ENCODE measurements at places on chromosomes 7 and 10.

DNA sequence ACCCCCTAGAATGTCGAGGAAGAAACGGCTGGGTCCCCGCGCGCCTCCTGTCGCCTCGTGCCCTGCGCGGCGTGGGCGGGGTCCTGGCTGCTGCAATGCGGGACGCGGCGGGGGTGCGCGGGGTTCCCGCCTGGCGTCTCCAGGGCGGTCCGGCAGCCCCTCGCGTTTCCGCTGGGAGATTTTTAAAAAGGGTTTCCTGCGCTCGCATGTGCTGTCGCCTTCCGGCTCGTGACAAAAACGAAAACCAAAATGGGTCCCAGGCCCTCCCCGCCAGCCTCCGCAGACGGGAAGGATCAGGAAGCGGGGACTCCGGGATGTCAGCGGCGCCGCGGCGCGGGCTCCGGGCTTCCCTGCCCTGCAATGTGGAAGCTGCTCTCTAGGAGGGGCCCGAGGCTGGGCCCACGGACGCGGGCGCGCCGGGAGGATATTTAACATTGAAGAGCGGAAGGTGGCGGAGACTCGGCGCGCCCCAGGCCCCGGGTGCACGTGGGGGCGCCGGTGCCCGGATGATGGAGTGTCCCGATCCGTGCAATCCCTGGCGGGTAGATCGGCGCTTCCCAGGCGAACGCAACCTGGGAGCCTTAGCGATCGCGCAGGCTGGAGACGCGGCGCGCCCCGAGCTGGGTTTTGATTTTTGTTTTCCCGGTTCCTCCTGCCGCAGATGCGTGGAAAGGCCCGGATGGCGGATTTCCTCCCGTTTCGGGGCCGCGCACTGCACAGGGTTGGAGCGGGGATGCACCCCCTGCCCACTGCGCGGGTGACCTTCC, 1.0 kb downstream of the PFKP start:
- peak; percentile 62 for DNase-seq

DNA sequence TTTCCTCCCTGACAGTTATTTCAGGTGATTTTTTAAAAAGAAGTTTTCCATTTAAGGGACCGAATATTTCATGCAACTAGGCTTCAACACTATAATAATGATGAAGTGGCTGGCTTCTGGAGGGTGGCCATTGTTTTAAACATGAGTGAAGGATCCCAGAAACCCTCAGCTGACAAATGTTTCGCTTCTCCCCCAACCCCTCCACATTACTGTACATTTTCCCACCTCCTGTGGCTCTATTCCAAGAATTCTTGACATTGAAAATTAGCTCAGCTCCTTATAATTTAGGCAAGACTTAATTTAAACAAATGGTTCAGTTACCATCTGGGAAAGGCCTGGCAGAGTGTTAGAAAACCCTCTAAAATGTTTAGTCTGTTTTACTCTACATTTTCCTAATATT, 129.9 kb upstream of the CDCA7L start:
- DNase-seq, result no peak

DNA sequence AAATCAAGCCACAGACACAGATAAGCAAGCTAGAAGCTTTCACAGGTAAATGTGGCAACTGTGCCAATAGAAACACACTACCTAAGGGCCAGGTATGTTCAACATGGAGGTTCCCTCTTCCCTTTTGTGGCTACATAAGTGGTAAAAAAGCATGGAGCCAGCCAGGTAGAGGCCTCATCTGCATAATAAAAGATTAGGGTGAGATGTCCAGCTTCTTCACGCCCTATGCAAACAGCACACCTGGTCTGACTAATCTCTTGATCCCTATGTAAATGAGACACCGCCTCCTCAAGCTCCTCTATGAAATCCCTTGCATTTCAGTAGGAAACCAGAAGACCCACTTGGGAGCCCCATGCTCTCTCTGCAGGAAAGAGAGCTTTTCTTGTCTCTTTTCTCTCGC, 282.2 kb downstream of the NEBL start:
- DNase-seq, result no peak

DNA sequence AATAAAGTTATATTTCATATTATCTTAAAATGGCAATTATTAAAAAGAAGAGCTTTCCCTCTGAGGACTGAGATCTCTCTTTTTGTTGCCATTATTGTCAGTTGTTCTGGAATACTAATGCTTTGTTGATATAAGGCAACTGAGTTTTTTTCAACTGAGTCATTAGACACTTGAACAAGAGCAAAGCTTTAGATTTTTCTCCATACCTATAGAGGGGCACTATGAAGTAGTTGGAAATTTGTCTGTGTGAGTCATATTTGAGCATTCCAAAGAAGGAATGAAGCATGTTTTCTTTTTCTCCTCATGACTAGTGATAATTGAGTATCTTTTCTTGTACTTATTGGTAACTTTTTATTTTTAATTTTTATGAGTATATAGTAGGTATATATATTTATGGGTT, 24.5 kb downstream of the RPA3 start:
- no peak for DNase-seq

GRCh38 chr7:41012041-41012440, 690.8 kb downstream of the INHBA start:
- no peak for DNase-seq

DNA sequence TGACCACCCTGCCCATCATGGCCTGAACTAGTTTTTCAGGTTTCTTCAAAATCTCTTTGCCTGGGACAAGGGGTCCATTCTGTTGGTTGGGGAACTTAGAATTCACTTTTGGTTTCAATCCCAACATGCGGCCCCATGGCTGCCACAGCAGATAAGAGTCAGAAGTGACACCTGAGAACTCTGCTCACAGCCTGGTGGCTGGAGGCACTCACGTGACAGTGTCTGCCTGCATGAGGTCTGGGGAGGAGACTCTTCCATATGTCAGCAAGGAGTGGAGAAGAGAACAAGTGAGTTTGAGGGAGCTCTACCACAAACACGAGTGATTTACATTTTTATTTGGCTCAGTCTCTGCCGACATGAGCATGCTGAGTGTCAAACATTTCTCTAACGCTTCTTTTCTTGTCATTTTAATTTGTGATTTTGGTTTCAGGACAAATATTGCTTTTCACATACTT, 370.4 kb downstream of the TNS3 start:
- no peak for DNase-seq

GRCh38 chr10:132145002-132145401, 41.7 kb upstream of the DPYSL4 start:
- DNase-seq, result no peak

DNA sequence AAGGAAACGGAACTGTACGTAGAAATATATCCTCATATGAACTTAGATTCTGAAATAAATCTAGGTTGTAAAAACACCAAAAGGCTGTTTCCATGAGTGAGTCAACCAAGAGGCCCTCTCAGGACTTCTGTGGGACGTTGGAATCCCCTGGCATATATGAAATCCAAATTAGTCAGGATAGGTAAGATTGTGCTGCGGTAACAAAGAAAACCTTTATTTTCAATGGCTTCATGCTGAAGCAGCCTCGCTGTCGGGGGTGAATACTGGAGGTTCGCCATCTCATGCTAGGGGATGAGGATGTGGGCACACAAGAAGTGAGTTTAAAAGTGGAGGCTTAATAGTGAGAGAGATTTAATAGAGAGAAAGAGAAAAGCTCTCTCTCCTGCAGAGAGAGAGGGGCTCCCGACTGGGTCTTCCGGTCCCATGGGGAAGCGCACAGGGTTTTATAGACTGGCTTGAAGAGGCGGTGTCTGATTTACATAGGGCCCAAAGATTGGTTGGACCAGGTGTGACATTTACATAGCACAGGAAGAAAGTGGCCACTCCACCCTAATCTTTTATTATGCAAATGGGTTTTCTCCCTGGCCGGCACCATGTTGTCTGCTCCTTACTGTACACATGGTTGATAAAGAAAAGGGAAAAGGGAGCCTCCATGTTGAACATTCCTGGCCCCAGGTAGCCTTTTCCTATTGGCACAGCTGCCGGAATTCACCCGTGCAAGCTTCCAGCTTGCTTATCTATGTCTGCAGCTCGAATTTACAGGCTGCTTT, 52.3 kb upstream of the SEPHS1 start:
- DNase-seq, result no peak

DNA sequence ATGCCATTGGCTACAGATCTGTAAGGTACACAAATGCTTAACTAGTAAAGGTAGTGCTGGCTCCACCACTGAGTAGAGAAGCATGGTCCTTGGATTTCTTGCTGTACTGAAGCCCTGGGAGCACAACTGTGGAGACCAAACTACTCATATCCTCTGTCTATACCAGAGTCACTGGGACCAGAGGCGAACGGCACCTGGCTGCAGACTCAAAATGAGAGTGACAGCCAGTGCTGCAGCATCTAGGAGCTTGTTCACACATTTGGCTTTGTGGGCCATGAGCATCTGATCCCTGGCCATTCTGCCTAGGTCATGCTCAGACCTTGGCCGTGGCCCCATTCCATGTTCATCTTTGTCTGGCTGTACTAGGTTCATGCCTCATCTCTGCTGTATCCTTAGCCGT, 31.9 kb downstream of the LRRC18 start:
- no peak for DNase-seq

- DNase-seq, result no peak
These were observed 710.1 kb upstream of the KCND2 start for GRCh38 chr7:119562839-119563238.

GRCh38 chr7:19920705-19921104, 147.3 kb upstream of the TMEM196 start:
- DNase-seq, result no peak

DNA sequence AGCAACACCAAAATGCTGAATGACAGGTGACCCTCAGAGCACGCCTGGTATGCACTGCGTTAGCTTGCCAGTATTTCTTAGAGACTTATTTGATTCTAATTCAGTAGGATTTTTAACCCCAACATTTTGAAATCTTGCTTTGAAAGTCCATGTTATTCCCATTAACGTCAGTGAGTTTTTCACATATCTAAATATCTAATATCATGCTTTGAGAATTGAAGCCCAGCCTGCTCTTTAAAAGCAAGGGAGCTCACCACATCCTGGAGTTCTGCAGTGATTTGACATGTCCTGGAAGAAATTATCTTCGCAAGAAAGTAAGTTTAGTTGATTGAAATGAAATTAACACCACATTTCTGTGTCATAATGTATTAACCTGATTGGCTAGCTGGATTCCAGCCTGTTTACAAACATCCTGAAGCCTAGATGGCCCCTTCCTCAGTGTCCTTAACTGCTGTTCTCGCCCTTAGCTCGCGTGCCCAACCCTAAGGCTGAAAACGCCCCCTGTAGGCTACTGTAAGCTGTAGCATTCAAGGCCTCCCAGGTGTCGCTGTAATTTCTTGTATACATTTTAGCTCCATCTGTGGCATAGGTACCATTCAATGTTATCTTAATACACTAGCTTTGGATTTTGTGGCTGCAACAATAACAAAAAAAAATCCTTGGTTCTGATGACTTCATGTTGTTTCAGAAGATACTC, 191.5 kb downstream of the MGMT start:
- DNase-seq, result no peak

DNA sequence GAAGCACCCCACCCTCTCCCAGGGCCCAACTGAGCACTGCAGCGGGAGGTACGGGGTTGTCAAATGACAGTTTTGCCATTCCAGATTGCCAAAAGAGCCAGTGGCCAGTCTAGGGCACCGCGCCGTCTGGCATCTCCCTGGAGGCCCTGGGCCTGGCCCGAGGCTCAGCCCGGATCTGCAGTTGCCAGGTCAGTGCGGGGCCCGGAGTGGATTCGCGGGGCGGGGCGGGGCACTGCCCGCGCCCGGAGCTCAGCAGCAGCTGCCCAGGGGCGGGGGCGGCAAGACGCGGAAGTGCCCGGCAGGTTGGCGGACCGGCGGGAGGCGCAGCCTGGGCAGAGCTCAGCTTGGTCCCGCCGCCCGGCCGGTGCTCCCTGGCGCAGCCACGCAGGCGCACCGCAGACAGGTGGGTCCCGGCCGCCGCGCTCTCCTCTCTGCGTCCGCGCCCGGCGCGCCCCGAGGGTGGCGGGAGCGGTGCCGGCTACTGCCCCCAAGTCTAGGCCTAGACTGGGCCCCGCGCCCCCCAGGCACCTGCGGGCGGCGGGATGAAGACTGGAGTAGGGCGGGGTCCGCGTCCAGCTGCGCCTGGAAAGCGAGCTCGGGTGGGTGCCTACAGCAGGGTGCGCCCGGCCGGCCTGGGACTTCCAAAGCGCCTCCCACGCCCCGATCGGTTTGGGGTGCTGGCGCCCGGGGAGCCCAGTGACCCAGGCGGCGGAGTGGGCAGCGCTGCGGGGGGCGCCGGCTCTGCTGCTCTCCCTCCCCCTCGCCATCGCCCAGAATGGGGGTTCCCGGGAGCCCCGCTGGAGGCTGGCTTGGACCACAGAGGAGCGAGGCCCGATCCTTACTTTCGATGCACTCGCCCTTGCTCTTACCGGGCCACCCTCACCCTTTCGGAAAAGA, at the start of gene IRF5:
Gene IRF5 (plus strand): TSS at position 281 of the 897 bp plus-strand sequence. CDS start 4,155 bp downstream, outside the sequence.
- peak; percentile 63 for DNase-seq

DNA sequence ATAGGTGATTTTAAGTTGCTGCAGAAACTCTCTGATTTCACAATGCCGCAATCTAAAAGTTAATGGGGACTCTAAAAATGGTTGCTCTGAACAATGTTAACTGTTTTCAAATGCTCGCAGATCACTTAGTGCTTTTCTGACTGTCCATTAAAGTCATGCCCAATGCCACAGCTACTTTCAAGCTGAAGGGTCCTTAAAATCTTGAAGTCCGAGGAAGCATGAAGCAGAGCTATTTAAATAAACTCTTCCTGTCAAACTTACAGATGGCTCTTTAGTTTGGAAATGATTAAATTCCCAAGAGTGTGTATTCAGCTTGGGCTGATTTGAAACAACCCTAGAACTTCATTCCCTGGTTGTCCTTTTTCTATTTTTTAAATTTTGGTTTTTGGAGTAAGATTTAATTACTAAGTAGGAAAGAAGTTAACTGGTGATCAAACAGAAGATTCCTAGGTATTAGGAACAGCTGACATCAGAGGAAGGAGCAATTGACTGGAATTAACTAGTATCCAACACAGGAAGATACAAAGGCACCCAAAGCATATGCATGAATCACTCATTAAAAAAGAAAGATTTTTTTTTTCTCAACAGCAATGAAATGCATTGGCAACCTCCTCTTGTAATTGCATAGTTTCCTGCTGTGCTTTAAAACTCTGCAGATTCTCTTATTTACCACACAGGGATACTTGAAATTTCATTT, 105.1 kb downstream of the NRP1 start:
- DNase-seq, result no peak

DNA sequence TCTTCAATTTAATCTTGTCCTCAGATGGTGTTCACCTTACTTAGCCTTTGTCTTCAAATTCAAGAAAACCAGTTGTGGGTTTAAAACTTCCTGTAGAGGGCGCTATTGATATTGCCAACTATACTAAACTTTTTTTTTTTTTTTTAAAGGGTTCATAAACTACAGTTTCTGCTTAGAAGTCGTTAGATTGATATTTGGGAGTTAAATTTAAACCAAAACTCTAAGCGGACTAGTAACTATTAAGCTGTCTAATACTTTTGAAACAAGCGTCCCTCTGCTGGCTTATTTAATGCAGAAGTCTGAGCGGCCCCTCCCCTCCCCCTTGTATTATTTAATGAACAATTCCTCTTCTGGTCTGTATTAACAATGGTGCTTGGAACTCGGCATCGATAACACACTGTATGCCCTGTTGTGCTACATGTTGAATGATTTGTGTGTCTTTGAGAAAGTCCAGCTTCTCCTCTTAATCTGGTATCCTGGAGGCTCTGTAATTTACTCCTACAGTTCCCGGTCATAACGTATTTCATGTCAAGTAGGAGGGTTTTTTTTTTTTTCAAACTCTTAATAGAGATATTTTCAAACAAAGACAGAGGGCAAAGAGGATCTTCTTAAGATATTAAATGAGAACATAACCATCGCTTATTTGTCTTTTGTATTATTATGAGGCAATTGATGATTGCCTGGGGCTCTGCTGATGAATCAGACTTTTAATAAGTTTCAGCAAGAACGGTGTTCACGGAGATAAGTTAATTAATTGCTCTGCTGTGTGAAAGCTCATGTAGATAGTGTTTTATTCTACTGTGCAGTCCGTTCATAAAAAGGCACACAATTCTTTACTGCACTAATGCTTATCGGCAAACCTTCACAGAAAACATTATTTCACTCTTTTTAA, 22.6 kb upstream of the CREB5 start:
- DNase-seq, result no peak

Data from activated CD4-positive, CD25-positive, alpha-beta regulatory T cell treated with anti-CD3 and anti-CD28 coated beads, Interleukin-2, amount 50 U/mL, for 72 hours (primary cell).